ENCODE measurements at places on chromosomes 4 and X.
A peak's percentile ranks its signal among the peaks of the same experiment; 100 is the strongest.

DNA sequence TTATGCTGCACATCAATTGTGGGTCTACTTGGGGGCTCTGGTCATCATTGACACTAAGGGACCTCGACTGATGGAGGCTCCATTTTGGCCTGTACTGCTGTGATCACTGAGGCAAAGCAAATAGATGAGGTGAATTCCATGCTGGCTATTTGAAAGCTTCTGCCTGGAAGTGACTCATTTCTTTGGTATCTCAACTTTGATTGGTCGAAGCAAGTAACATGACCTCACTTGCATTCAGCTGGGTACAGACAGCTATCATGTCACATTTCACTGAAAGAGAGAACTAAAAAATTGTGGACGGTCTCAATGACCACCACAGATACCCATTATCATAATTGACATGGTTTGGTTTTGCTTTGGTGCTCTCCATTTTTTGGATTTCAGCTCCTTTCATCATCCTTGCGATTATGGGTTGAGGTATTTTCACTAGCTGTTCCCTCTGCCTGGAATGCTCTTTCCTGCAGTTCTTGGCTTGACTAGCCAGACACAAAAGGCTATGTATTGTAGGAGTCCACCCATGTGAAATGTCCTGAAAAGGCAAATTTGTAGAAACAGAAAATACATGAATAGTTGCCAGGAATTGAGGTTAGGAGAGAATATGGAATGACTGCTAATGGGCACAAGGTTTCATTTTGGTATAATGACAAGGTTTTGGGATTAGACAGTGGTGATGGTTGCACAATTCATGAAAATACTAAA is 369.2 kb upstream of the LCORL start:
- no peaks in the 10 kb centered on the region for H3K4me1 ChIP-seq
- H3K27me3 ChIP-seq, result no peaks in the 10 kb centered on the region
- no peak overlapping the region for H3K4me3 ChIP-seq

GRCh38 chr4:184097241-184097605 is 120.5 kb downstream of the ENPP6 start:
- no peaks in the 10 kb centered on the region for H3K36me3 ChIP-seq
- H3K27me3 ChIP-seq, result peaks cover 7% of the 10 kb centered on the region
- H3K4me3 ChIP-seq, result peak overlapping the region; percentile 66

DNA sequence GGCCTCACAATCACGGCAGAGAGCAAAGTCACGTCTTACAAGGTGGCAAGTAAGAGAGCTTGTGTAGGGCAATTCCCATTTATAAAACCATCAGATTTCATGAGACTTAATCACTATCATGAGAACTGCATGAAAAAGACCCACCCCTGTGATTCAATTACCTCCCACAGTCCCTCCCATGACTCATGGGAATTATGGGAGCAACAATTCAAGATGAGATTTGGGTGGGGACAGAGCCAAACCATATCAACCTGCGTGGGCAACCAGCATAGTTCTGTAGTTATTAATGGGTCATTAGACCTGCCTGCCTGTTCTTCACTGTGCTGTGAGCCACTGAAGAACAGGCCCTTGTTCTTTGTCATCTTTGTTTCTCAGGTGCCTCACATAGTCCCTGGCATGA is 593.7 kb upstream of the BOD1L1 start:
- DNase-seq, result no peak
- H3K36me3 ChIP-seq, result no peaks in the 10 kb centered on the region
- no peaks in the 10 kb centered on the region for H3K4me1 ChIP-seq
- H3K27ac ChIP-seq, result no peak overlapping the region
- no peak overlapping the region for H3K4me3 ChIP-seq

DNA sequence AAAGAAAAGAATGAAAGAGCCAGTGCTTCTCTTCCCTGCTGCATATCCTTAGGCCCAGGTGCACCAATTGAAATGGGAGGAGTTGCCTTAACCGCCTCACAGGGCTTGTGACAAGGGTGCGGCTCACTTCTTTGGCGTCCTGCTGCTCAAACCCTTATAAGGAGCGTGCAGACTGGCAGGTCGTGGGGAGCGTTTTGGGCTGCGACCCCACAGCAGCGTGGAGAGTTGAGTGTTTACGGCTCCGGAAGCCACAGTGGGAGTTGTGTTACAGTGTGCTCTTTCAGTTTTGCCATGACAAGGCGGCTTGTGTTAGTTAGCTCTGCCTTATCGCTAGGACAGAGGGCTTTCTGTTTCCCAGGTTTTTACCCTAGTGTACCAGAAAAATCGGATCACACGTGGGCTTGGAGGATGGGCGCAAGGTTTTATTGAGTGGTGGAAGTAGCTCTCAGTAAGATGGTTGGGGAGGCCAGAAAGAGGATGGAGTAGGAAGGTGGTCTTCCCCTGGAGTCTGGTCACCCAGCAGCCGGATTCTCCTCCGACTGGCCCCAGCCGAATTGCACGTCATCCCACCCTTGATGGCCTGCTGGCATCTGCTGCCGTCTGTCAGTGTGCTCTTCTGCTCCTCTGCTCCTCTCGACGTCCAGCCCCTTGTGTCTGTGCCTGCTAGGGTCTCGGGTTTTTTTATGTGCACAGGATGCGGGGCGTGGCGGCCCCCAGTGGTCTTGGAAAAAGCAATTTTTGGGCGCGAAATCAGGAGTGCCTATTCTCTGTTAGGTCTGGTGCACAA is 718.9 kb downstream of the ARAP2 start:
- H3K36me3 ChIP-seq, result no peaks in the 10 kb centered on the region
- peak overlapping the region; percentile 72 for H3K27ac ChIP-seq
- peaks cover 3% of the 10 kb centered on the region for H3K4me1 ChIP-seq
- H3K27me3 ChIP-seq, result no peaks in the 10 kb centered on the region

DNA sequence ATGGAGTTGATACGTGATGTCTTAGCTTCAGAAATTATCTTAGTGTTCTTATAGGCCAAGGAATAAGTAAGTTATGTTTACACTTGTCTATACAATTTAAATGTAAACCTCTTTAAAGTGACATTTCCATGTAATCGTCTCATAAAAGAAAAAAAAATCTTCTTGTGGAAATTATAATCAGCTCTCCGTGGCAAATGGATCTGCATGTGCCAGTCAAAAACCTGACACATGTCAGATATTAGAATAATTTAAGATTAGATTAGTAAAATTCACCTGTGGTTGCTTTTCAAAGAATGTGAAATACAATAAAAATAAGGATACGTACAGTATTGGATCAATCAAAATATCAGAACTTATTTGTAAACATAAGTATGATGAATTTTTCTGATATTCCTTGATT is 263.9 kb downstream of the ADAMTS3 start:
- H3K36me3 ChIP-seq, result no peaks in the 10 kb centered on the region
- peaks cover 2% of the 10 kb centered on the region for H3K27me3 ChIP-seq
- H3K4me1 ChIP-seq, result no peaks in the 10 kb centered on the region
- DNase-seq, result no peak
- no peak overlapping the region for H3K27ac ChIP-seq

- no peak overlapping the region for H3K27ac ChIP-seq
- H3K36me3 ChIP-seq, result peaks cover 34% of the 10 kb centered on the region
- peaks cover 14% of the 10 kb centered on the region for H3K4me1 ChIP-seq
- no peak for DNase-seq
- H3K27me3 ChIP-seq, result no peaks in the 10 kb centered on the region
Measured at GRCh38 chr4:17500574-17500973, 11.3 kb downstream of the QDPR start.

GRCh38 chrX:39157796-39158195 is 356.5 kb downstream of the MID1IP1 start:
- H3K4me3 ChIP-seq, result no peak overlapping the region
- DNase-seq, result no peak
- peaks cover 7% of the 10 kb centered on the region for H3K4me1 ChIP-seq
- H3K36me3 ChIP-seq, result no peaks in the 10 kb centered on the region
- H3K27ac ChIP-seq, result no peak overlapping the region

DNA sequence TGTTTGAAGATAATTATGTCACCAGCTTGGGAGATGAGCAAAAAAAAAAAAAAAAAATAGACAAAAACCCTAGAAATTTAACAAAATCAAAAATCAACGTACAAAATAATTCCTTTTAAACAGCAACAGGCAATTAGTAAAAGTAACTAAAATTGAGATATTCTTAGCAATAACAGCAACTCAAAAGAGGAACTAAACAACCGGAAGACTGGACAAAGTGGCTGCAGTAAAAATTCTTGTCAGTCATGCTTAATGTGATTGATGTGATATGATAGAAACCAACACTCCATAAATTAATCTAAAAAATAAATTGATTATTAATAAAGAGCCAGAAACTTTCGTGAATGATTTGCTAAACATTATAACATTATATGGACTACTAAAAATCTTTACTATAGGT is 1534.6 kb upstream of the AGA start:
- no peak for DNase-seq
- H3K4me3 ChIP-seq, result no peak overlapping the region
- H3K27ac ChIP-seq, result no peak overlapping the region
- H3K36me3 ChIP-seq, result no peaks in the 10 kb centered on the region
- H3K27me3 ChIP-seq, result no peaks in the 10 kb centered on the region
- H3K4me1 ChIP-seq, result no peaks in the 10 kb centered on the region

- no peak for DNase-seq
- no peaks in the 10 kb centered on the region for H3K27me3 ChIP-seq
- no peak overlapping the region for H3K4me3 ChIP-seq
- H3K27ac ChIP-seq, result no peak overlapping the region
- H3K4me1 ChIP-seq, result no peaks in the 10 kb centered on the region
- no peaks in the 10 kb centered on the region for H3K36me3 ChIP-seq
Measured at GRCh38 chrX:26909728-26910127, 553.4 kb downstream of the PPP4R3C start.

- no peak overlapping the region for H3K4me3 ChIP-seq
- no peak overlapping the region for H3K27ac ChIP-seq
- DNase-seq, result no peak
Measured at GRCh38 chr4:109945056-109945455, 32.4 kb downstream of the EGF start.

DNA sequence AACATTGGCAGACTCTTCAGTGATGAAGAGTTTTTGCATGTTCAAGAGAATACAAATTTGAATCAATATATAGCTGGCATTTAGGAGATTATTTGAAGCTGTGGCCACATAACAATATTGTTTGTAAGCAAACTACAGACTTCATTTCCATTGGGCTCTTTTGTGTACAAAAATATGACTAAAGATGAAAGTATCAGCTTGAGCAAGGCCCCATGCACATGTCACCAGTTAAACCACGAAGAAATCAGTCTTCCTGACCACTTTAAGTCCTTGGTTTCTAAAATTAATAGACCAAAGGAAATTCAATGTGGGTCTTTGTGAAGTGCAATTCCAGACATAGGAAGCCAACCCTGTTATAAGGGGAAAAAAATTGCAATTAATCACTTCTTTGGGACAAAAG is 1664.6 kb upstream of the ADGRL3 start:
- H3K36me3 ChIP-seq, result no peaks in the 10 kb centered on the region
- H3K4me3 ChIP-seq, result no peak overlapping the region
- H3K27me3 ChIP-seq, result no peaks in the 10 kb centered on the region
- H3K4me1 ChIP-seq, result peaks cover 3% of the 10 kb centered on the region

DNA sequence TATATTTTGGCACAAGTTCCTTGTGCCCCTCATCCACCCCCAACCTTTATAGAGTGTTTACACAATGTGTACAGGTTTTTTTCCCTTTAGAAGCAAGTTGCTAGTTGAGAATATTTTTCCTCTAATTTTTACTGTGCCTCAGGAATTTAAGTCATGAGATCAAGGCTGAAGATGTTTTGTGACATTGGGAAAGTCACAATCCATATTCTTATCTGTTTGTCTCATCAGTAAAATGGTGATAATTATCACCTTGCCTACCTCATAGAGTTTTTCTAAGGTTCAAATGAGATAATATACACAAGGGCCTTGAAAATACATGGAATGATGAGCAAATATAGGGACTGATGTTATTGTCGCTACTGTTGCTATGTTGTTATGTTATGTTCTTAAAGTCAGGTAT is 109.6 kb upstream of the DIAPH2 start:
- no peaks in the 10 kb centered on the region for H3K36me3 ChIP-seq
- no peak overlapping the region for H3K4me3 ChIP-seq
- no peak for DNase-seq
- no peaks in the 10 kb centered on the region for H3K4me1 ChIP-seq
- no peaks in the 10 kb centered on the region for H3K27me3 ChIP-seq

GRCh38 chrX:22300130-22300529 is 27.4 kb downstream of the CBLL2 start:
- no peaks in the 10 kb centered on the region for H3K4me1 ChIP-seq
- no peak overlapping the region for H3K27ac ChIP-seq
- no peaks in the 10 kb centered on the region for H3K36me3 ChIP-seq
- H3K4me3 ChIP-seq, result no peak overlapping the region
- DNase-seq, result no peak
- H3K27me3 ChIP-seq, result no peaks in the 10 kb centered on the region

- no peaks in the 10 kb centered on the region for H3K36me3 ChIP-seq
- H3K27ac ChIP-seq, result no peak overlapping the region
- H3K4me1 ChIP-seq, result no peaks in the 10 kb centered on the region
- H3K4me3 ChIP-seq, result no peak overlapping the region
Measured at GRCh38 chr4:121989715-121990114, 37.9 kb upstream of the TRPC3 start.

DNA sequence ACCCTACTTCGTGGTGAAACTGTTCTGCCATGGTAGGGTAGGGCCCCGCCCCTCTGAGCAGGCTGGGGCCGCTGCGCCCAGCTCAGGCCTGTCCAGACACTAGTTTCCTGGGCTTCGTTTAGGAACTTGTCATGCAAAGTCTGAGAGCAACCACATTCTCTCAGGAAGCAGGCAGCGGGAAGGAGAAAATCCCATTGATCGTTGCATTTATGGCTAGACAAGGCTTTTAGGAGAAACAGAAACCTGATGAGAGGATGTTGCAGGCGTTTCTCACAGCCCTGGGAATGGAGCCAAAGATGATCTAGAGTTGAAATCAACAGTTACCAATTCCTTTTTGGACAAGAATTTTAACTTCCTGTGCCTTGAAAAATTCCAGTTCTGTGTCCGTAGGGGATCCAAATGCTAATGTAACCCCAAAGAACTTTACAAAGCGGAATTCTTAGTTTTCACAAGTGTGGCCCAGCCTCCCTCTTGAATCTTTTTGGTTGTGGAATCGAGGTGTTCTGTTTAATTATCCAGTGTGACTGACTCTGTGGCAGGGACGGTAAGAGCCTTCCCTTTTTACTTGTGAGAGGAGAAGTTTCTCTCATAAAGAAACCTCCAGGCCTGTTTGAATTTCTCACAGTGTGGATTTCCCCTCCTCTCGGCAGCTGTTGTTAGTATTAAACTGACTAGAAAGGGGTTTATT is 4.5 kb upstream of the CXCL9 start:
- H3K27me3 ChIP-seq, result peaks cover 18% of the 10 kb centered on the region
- H3K4me3 ChIP-seq, result no peak overlapping the region
- no peak overlapping the region for H3K27ac ChIP-seq

GRCh38 chrX:46710927-46711623 is 47.8 kb downstream of the SLC9A7 start:
- no peaks in the 10 kb centered on the region for H3K27me3 ChIP-seq
- no peak for DNase-seq
- H3K36me3 ChIP-seq, result peaks cover 4% of the 10 kb centered on the region
- no peak overlapping the region for H3K27ac ChIP-seq
- peaks cover 58% of the 10 kb centered on the region for H3K4me1 ChIP-seq

GRCh38 chrX:118963159-118963558 is 11.3 kb upstream of the LONRF3 start:
- no peaks in the 10 kb centered on the region for H3K27me3 ChIP-seq
- H3K4me1 ChIP-seq, result no peaks in the 10 kb centered on the region
- H3K27ac ChIP-seq, result peak overlapping the region; percentile 41
- H3K36me3 ChIP-seq, result no peaks in the 10 kb centered on the region

Measured in activated CD4-positive, alpha-beta T cell treated with anti-CD3 and anti-CD28 coated beads, Interleukin-2, amount 10 ng/mL, durations not matched to agents 7 days and 5 days (primary cell).